T follicular helper cell (primary cell): ENCODE measurements at places on chromosomes 4 and X.

GRCh38 chr4:116824172-116824571 lies 261.2 kb downstream of the TRAM1L1 start:
- no peak for DNase-seq

DNA sequence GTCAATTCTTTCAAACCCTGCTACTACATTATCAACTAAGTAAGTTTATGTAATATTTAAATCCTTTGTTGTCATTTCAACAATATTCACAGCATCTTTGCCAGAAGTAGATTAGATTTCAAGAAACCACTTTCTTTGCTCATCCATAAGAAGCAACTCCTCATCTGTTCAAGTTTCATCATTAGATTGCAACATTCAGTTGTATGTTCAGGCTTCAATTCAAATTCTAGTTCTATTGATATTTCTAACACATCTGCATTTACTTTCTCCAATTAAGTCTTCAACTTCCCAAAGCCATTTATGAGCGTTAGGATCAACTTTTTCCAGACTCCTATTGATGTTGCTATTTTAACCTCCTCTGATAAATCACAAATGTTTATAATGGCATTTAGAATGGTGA lies 66.1 kb downstream of the BMP3 start:
- DNase-seq: no peak

DNA sequence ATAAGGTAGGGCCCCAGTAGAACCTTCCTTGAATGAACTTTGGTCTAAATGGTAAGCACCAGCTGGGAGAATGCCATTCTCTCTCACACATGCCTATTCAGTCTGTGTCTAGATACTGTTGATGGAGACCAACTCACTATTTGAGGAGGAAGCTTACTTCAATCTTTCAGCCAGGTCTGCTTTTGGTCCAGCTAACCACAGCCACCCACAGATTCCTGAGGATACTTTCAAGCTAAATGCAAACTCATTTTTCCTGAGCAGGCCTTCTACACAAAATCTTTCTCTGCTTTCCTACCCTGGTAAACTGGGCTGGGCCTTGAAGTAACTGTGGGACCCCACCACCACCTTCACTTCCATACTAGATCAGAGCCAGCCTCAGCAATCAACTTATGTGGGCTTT lies 76.9 kb upstream of the KLF3 start:
- no peak for DNase-seq

- no peak for DNase-seq
Measured at GRCh38 chr4:177128306-177128705, 181.4 kb upstream of the NEIL3 start.

GRCh38 chr4:182776376-182777105 lies 140.6 kb downstream of the DCTD start:
- no peak for DNase-seq

DNA sequence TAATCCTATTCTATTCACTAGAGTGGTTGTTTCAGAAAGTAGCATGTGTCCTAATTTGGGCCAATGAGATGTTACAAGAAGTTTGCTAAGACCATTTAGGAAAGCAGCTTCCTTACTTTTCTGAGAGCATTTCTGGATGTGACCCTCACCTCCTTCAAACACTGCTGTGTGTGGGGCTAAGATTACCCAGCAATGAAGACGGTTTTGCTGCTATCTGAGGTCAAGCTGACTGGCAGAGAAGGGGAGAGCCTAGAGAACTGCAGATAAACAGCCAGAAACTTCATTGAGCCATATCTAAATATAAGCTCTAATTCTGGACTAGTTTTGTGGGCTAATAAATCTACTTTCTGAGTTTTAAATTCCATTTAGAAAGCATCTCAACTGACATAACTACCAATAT lies 36.4 kb downstream of the ZAR1 start:
- no peak for DNase-seq

GRCh38 chrX:23100826-23101225 lies 101.1 kb downstream of the DDX53 start:
- no peak for DNase-seq

- no peak for DNase-seq
Measured at GRCh38 chrX:13752646-13753045, 18.1 kb downstream of the OFD1 start.

DNA sequence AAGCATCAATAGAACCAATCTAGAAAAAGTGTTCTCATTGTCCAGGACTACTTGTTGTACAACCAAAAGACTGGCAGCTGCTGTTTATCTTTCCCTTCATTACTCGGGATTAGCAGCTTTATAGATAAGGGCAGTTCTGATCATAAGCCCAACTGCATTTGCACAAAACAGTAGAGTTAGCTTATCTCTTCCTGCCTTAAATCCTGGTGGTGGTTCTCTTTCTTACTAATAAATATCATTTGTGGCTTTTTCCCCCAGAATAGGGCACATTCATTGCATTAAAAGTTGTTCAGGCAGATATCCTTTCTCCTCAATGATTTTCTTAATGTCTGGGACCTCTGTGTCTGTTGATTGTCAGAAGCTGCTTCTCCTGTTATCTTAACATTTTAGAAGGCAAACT lies 20.2 kb upstream of the RRAGB start:
- DNase-seq: no peak

DNA sequence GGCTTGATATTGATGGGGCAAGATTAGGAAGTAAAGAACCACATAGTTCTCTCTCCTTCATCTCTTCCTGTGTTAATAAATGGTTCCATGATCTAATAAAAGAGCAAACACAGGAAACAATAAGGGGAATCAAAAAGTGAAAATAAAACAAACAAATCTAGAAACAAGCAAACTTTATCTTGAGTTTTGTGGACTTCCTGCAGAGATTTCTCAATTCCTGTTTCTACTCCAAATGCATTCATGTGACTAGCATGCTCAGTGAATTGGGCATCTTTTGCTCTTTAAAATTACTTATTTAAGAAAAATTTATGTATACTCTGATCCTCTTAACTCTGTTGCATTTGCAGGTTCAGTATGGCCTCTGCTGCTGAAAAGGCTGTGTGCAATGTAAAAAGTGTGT lies 682.0 kb downstream of the KCTD8 start:
- no peak for DNase-seq

DNA sequence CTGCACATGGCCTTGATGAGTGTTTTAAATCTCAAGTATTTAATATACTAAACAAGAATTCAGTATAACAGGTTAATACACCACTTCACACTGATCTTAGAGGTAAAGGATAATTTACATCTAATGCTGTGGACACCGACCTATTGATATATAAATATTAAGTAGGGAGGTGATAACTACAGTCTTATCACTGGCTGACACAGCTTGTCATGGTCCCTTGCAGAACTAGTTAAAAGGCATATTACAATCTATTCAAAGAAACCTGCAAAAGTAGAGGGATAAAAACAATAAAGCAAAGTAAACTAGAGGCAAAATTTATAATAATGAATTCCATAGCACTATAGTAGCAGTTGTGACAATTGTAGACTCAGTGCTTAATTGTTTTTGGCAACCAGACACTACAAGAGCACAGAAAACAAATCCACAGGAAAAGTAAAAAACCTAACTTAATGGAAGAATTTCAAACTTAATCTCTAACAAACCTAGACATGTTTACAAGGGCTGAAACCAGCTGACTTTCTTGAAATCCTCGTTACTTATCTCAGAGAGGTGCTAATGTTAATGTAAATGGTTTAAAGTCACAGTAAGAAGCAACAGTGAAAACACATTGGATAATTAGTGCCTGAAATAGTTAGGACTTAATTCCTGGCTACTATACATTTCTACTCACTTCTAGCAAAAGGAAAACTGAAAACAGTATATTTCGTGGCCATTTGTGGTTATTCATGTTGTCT lies 25.0 kb downstream of the MFAP3L start:
- no peak for DNase-seq

- no peak for DNase-seq
Measured at GRCh38 chr4:680928-681645, 6.7 kb downstream of the MYL5 start.

DNA sequence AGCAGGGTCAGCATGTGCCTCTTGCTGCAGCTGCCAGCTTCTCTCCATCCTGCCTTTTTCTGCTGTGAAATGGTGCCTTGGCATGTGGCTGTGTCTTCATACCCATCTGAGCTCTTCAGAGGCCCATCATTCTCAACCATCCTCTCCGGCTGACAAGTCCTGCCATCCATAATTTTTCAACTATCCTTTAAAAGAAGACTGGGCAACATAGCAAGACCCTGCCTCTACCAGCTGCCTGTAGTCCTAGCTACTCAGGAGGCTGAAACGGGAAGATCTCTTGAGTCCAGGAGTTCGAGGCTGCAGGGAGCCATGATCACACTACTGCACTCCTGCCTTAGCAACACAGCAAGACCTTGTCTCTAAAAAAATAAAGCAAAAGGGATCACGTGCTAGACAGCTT lies 64.2 kb upstream of the TTC29 start:
- DNase-seq: no peak

GRCh38 chr4:8117278-8117682 lies 41.3 kb downstream of the ABLIM2 start:
- DNase-seq: peak; percentile 7

- no peak for DNase-seq
Measured at GRCh38 chr4:74464291-74464690, 19.4 kb downstream of the AREG start.

GRCh38 chrX:150365990-150366911 lies 3.1 kb downstream of the MAMLD1 start:
- DNase-seq: no peak

DNA sequence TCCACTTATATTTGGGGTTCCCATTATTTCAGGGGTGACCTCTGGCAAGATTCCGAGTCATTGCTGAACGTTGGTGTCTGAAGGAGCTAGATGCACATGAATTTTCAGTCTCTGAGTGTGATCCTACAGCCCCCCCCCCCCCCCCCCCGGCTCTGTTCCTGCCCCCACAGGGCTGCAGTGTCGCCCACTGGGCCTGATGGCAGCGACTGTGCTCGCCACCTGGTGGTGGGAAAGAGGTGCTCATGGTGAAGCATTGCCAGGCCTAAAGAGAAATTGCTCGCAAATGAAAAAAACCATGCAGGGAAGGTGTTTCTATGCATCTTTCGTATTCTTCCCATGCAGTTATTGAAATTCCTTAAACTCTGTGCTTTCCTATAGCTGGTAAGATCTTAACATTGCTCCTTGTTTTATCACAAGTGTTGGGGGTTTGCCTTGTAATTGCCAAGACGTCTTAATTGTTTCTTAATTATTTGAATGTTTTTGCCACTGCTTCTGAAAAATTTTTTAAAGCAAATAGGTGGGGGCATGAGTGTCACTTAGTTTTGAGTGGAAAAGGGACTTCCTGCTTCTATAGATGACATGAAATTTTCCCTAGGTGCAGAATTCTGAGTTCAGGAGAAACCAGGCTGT lies 63.2 kb downstream of the CLDN22 start:
- DNase-seq: peak; percentile 7

GRCh38 chr4:42786350-42787078 lies 106.0 kb upstream of the GRXCR1 start:
- DNase-seq: no peak

DNA sequence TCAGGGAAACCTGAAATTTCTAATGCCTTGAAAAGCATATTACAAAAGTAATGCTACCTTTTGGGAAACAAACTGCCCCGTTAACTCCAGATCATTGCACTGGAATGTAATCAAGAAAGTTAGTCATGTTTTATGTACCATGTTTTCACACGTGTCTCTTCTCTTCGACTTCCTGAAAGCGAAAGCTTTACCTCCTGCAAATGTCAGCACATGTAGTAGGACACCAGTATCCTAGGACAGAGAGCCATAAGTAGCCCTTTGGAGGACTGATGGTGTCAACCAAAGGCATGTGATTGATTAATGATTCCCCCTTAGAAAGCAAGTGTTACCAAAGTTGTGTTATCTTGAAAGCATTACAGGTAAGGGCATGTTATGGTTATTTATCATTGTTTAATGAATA lies 8.8 kb upstream of the MND1 start:
- no peak for DNase-seq

DNA sequence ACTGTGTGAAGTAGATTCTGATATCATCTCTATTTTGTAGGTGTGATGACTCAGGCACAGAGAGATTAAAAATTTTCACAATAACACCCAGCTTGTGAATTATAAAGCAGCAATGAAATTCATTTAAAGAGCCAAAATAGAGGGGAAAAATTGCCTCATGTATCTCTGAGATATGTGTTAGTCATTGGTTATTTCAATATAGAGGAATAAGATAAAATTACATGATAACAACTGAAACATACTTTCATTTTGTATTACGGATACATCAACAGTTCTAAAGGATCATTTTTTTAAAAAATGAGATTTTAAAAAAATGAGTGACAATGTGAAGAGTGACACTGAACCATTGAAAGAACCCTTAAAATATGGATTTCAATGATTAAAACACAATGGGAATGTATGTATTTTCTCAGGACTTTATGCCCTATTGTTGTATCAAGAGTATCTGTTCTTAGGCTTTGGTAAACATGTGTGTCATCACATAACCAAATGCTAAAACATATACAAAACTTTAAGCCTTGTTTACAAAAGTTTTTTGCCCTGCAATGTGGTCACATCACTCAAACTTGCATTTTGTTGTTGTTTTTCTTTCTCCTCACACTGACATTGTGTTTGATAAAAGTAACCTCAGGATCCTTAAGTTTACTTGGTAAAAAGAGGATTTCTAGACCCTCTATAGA lies 221.3 kb downstream of the ANTXR2 start:
- DNase-seq: no peak

DNA sequence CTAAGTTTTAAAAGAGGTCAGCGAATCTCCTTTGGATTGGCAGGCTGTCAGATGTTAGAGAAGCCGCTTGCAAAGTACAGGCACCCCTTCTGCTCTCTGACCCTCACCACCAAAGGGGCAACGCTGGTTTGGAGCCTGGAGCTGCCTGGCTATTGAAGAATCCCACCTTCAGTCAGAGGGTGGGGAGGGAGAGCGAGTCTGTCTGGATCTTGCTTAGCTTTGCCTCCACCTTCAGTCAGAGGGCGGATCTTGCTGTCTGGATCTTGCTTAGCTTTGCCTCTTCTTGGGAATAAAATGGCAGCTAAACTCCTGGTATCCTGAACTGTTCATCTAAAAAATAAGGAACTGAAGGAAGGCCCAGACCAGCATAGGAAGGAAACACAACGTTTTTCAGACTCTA lies 7.3 kb downstream of the CCDC110 start:
- no peak for DNase-seq
